ENCODE measurements at places on chromosomes 13 and 19.

DNA sequence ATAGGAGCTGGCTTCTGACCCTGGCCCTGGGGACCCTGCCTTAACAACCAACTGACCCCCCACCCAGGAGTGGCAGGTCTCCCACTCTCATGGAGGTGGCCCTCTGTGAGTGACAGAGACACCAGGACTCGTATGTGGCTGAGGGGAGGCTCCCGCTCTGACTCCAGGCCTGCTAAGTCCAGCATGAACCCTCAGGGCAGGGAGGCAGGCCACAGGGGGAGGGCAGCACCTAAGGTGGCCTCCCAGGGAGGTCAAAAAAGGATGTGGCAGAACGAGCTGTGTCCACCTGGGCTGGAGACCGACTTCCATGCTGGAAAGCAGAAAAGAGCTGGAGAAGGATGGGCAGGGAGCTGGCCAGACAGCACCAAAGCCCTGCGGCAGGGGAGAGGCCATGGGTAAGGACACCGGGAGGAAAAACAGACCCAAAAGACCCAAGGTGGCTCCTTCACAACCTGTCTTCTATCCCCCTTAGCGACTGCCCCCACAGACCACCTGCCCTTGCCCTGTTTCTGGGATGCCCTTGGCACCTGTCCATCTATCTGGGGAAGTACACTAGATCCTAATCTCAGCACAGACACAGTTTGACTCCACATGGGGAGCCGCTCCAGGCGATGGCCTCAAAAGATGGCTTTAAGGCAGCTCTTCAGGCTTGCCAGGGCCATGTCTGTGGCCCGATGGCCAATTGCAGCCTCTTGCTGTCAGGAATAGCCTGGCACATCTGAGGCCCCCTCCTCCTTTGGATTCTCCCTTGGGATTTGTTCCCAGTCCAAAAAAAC, 10.5 kb upstream of the SLC35E1 start:
- DNase-seq = no peak

DNA sequence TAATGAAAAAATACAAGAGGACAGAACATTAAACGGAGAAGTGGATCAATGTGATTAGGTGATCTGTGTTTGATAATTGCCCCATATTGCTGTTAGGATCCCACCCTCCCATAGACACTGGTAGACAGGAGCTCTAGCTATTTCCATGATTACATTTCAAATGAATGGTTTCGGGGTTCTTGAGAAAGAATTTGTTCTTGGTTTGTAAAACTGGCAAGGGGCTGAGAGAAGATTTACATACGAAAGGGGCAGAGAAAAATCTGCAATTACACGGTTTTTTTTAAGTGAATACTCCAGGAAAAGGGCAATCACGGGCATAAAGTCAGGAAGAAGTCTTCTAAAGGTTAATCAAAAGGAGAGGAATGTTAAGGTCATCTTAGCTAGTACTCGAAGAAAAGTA, 2125.7 kb upstream of the PCDH20 start:
- no peak for DNase-seq

DNA sequence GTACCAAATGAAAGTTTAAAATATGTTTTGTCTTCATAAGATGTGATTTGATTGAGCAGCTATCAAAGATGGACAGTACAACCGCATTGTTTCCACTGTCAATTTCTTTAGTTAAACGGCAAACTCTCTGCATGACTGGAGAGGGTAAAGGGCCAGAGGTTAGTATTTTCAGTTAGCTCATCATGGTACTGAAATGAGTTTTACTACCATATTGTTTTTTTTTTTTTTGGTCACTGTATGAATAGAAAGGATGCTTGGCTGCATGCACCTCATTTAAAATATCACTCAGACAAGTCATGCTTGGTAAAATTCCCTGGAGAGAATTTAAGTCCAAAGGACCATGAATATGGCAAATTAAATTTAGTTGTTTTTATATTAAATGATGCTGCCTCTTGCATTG, 942.1 kb upstream of the SPRY2 start:
- DNase-seq = no peak

DNA sequence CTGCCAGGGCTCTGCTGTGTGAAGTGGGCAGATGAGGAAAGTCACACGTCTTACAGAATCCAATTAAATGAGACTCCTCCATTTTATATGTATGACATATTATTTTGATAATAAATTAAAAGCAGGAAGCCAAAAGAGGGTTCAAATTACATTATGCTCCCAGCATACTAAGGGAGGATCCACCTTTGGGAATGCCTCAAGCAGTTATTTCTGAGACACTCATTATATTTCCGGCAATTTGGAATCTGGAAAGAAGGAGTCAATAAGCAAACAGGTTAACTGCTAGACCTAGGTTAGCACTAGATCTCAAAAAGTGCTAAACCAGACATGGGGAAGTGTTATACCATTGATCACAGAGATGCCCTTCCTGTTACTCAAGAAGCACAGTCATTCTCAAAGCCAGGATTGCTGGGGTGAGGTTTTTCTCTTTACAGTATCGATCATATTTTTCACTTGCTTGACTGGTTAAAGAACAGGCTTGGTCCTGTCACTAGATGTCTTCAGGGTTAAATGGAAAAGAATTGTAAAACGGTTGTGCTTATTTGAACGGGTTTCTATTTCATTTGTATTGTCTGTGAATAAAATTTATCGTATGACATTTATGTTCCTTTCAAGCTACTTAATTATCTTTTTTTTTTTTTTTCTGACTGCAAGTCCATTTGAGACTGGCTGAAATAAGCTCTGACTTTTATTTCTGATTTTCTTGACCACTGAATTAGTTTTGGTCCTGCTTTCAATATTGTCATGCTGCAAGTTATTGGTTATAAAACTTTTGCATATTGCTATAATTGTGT, 523.2 kb downstream of the KLF12 start:
- DNase-seq = no peak

GRCh38 chr19:1273263-1274041, 1.9 kb upstream of the FAM174C start:
- DNase-seq = no peak

DNA sequence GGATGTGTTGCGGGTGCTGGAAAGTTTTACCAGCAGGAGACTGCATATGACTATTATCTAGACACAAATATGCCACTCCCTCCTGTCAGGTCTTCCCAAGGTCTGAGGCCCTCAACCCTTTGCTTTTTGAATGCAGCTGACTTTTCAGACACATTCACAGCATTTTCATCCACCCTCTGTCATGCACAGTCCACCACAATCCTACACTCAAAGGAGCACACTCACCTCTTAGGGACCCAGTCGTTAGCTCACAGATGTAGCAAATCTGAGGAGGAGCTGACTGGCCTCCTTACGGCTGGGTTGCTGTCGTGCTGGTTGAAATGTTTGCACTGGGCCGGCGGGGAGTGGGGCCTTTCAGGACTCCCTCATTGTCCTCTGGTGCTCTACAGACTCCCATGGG, 479.4 kb downstream of the IRS2 start:
- DNase-seq = no peak

DNA sequence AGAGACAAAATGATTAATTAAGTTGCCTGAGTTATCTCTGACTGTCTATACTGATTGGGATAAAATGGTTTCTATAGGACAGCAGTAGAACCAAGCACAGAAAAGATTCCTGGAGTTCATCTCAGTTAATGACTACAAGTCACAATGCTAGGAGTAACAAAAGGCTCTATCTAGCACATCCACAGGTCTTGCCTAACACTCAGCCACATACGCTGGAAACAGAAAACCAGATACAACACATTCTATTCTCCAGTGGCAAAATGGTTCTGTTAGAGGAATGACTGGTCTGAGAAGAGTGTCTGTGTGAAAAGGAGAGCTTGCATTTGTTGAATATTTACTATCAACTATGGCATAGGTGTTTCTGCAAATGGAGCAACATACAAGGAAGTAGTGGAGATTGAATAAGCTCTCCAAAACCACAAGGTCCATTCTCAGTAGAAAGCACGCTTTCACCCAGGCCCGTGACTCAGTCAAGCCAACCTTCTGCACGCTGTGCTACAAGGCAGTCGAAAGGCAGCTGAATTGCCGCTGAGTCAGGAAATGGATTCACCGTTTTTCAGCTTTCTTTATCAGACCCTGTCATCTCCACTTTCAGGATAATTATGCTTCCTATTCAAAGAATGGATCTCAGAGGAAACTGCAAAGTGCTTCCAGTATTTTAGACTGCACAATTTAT, 761.5 kb downstream of the EFNB2 start:
- no peak for DNase-seq

GRCh38 chr13:29587645-29588044, 7.8 kb downstream of the SLC7A1 start:
- DNase-seq = no peak

DNA sequence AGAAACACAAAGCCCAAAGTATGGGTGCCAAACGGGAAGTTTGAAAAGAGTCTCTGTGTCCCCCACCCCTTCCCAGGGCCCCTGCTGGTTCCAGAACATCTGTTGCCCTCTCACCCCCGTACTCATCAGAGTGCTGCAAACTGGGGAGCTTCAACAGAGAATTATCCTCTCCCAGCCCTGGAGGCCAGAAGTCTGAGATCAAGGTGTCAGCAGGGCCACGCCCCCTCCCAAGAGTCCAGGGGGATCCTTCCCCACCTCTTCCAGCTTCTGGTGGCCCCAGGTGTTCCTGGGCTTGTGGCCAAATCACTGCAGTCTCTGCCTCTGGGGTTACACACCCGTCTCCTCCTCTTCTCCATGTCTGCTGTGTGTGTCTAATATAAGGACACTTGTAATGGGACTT, 183.4 kb downstream of the PTPRS start:
- no peak for DNase-seq

DNA sequence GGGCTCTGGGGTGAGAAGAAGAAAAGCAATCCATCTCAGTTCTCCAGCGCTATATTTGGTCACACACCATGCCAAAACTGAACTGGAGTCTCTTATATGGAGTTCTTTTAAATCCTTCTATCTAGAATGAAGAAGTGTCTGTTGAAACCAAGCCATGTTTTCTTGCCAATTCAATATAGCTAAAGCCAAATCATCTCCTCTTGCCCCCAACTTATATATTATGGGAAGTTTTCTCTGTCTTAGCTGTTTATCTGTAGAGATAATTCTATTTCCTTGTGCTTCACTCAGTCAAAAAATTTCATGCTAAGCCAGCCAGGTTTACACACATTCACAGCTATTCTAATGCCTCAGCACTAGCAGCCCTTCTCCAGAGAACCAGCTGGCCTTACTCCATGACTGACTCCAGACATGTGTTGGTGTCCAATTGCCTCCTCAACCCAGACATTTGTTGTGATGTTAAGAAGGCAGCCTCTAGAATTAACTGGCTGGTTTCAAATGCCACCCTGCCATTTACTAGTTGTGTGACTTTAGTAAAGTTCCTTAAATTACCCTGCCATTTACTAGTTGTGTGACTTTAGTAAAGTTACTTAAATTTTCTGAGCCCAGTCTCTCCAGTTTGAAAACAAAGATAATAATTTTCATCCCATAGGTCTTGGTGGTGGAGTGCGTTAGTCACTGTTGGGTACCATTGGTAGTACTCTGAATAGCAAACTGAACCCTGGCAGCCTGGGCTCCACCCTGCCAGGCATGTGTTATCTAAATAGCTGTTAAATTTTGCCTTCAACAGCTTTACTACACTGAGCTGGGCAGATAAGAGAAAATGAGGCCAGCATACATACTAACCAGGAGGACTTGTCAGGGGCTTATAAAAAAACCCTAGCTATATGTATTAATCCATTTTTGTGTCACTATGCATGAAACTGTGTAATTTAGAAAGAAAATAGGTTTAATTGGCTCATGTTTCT, 525.1 kb downstream of the LMO7 start:
- DNase-seq = no peak

DNA sequence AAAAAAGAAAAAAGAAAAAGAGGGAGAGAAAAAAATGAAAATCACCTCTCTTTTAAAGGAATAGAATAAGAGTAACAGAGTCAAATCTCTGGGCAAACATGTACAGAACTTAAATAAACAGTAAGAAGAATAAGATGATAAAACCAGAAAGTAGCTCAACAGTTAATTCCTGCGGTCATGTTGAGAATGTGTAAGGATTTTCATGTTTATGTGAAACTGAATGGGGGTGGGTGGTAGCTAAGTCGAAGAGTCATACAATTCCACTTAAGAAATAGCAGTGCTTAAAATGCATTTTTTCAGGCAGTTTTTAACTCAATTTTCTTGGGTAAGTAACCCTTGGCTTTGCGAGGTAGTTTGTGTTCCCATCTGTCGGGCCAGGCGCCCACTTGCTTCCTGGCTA, 60.9 kb downstream of the PEX11G start:
- DNase-seq = no peak
